ENCODE measurements at places on chromosomes 7 and 10.

DNA sequence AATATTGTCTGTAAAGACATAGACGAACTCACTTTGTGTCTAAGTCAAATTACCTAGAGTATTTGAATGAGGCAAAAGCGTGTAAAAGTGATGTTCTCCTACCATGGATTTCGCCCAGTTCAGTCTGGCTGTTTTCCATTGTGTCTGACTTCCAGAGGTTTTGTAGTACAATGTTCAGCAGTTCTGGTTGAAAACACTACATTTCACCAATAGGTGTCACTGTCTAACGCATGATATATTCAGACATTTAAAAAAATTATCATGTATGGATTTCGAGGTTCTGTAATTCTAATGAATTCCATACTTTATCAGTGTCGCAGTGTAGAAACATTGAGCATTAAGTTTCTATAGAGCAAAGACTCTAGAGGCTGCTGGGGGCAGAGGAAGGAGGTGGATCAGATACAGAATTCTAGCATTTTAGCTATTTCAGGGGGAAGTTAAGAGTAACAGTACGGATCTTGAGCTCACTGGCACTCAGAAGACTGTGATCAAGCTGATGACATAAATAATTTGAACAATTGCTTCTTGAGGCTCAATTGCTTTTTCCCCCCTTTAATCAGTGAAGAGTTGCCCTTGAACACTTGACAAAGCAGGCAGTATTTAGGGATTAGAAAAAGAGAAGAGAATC is 196.9 kb upstream of the RHOBTB1 start:
- DNase-seq, result peak; percentile 13

DNA sequence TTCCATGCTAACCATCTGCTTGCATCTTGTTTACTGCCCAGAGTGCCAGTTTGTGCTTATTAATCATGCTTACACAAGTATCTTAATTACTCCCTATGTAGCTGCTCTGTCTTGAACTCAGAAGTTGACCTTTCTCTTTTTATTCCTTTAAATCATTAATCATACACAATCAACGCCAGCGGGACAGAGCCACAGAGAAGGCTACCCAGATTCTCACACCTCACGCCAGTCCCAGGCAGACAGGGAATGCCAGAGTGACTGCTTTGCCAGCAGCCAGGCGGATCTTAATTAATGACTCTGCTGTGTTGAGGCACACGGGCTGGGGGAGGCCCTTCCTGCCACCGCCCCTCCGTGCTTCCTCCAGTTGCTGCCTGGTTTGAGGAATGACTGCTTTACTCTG is 229.4 kb downstream of the LRMDA start:
- DNase-seq, result no peak

DNA sequence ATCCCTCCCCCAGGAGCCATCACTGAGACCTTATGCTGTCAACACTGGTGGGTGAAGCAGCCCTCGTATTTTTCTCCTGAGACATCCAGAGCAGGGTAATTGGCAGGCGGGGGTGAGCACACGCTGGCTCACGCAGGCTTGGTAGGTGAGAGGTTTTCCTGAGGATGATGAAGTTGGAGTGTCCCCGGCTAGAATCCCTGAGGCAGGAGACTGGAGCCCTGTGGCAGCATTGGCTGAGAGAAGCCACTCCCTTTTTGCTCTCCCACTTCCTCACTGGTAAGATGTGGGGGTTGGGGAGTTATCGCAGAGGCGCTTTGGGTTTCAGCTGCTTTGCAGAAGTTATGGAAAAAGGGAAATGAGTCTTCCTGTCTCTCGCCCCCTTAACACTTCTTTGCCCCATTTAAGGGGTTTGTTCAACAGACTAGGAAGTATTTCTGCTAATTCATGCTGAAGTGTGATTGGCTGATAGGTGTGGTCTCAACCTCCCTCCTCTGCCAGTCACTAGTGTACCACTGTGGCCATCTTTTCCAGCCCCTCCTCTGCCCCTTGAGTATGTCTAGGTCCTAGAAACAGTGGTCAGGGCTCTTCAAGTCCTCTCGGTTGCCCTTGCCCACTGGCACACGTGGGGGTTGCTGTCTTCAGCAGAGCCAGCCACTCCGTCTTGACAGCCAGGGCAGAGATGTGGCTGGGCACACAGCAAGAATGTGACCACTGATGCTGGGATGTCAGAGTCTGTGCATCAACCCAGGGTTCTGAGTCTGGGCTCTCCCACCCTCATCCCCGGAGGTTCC is 5.7 kb downstream of the ARPC1B start:
- DNase-seq, result peak; percentile 40

GRCh38 chr10:6678211-6678803 is 98.2 kb upstream of the PRKCQ start:
- DNase-seq, result peak; percentile 70

GRCh38 chr7:21054427-21055112 is 267.9 kb upstream of the SP8 start:
- no peak for DNase-seq

DNA sequence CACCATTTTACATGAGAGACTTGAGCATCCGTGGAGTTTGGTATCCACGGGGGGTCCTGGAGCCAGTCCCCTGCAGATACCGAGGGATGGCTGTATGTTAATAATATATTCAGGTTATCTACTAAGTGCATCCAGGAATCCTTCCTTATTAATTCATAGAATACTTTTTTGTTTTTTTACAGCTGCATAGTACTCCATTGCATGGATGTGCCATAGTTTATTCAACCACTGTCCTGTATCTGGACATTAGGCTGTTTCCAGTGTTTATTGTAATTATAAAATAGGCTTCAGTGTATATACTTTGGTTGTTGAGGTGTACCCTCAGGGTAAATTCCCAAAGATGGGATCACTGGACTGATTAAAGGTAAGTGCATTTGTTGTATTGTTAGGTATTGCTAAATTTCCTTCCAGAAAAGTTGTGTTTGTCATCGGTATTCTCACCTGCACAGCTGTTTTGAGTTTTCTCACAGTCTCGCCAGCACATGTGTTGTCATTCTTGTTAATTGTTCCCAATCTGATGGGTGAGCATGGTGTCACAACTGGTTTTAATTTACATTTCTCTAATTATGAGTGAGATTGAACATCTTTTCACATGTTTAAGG is 55.1 kb downstream of the INPP5F start:
- DNase-seq, result no peak

DNA sequence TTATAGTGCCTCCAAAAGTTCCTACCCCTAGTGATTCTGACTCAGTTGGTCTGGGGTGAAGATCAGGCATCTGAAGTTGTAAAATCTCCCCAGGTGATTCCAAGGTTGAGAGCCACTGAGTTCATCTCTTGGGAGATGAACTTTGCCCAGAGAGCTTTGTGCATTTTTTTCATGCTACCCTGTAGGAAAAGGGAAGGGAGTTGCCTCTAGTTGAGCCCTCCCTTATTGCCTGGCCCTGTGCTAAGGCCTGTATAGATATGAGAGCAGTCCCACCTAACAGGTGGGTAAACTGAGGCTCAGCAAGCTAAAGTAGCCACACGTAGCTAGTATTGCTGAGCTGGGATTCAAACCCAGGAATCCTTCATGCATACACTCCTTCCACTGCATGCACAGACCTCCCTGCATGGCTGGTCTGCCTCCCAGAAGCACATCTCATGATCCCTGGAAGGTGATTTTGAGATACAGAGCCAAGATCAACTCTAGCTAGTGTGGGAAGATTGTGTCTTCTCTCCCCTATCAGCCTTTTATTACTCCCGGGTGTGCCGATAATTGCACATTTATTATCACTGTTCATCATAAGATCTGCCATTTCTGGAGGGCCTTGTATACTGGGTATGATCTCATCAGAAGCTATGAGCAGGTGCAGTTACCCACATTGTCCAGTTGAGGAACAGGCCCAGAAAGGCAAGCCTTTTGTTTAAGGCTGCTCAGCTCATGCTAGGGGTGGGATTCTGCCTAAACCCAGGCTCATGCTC is 47.0 kb downstream of the TBATA start:
- no peak for DNase-seq

- DNase-seq, result no peak
Measured at GRCh38 chr7:147136352-147136751, 1019.8 kb downstream of the CNTNAP2 start.

GRCh38 chr7:136303162-136303561 is 326.0 kb upstream of the MTPN start:
- no peak for DNase-seq

GRCh38 chr7:11427686-11428273 is 404.2 kb downstream of the THSD7A start:
- DNase-seq, result no peak

GRCh38 chr10:97002670-97003069 is 170.6 kb downstream of the LCOR start:
- DNase-seq, result no peak

DNA sequence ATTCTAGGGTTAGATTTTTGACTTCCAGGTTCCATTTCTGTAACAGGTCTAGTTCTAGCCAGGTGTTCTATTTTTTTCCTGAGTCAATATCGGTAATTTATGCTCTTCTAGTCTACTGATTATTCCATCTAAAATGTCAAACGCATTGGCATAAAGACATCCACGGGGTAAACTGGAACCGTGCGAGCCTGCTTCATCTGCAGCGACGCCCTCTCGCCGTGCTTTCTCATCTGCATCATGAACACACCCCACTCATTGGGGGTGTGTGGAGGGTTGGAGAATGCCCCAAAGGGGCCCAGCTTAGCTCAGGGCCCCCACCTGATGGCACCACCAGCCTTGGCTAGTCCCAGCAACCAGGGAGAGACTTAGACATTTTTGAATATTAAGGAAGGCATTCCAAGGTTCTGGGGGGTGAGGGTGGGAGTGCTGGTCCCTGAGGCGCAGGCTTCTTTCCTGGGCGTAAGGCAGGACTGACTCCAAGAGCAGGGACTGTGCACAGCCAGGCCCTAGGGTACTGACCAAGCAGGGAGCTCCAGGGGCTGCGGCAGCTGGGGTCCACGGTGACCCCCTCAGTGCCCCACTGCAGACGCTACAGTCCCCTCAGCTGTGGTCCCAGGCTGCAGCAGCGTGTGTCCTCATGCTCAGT is 12.9 kb upstream of the CRYGN start:
- no peak for DNase-seq

GRCh38 chr7:35277359-35277758 is 23.5 kb upstream of the TBX20 start:
- no peak for DNase-seq

DNA sequence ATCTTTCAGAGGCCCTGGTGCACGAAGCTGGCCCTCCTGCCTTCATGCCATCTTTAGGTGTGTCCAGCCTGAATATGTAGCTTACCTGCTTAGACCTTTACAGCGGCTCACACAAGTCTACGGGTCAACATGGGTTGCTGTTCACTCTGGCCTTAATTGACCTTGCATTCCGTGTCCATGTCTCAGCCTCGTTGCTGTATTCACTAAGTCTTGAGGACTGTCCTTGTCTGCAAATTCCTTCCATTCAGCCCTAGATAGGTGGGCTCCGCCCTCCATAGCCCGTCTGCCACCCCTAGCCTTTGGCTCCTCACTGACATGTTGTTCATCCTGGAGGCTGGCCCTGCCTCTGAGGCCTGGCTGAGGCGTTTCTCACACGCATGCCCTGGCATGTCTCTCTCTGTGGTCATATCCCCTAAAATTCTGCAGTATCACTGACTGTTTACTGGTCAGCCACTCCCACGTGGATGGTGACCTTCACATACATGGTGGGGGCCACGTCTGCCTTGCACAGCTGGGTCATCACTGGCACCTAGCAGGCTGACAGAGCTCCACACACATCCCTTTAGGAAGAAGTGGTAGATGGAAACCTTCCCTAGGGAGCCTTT is 394.1 kb upstream of the MKI67 start:
- DNase-seq, result no peak

DNA sequence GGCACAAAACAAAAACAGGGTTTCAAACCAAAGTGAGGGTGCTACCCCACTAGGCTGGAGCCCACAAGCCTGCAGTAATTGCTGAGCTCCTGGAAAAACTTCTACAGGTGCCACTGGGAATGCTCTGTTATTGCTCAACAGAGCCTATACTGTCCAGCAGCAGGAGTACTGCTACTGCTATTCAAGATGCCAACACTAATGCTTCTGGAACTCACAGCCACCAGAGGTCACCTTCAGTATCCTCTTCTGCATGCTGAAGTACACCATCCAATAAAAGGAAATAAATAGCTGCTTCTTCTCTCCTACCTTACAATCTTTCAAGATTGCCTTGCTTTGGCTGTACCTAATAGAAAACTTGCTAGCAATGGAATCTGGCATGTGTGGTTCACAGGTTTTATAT is 222.0 kb downstream of the LRRN3 start:
- no peak for DNase-seq

GRCh38 chr7:47535704-47536628 is 45.9 kb downstream of the TNS3 start:
- DNase-seq, result no peak

- DNase-seq, result no peak
Measured at GRCh38 chr7:30782690-30783089, 11.5 kb downstream of the MINDY4 start.

GRCh38 chr10:89037096-89037495 is 46.5 kb downstream of the FAS start:
- no peak for DNase-seq

DNA sequence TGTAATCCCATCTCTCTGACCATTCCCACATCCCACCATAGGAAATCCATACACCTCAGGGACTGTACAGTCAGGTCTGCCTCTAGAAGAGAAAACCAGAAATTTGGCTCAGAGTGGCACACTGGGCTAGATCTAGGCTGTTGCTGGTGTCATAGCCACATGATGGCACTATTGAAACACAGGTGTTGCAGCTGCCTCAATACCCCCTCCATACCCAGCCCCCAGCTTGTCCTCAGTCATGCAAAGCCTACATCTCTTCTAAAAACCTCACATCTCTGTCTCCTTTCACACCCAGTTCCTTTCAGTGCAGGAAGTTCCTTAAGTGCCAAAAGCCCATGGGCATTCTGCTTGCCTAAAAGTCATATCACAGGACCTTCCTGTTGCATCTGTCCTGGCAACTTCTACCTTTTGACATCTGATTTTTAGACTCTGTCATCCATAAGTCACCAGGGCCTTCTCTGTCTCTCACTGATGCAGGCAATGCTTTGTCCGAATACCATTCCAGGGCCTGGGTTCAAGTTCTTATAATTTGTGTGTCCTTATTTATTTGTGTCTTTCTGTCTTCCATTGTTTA is 27.0 kb upstream of the HIBADH start:
- DNase-seq, result peak; percentile 6

- DNase-seq, result no peak
Measured at GRCh38 chr7:117942780-117943179, 69.5 kb upstream of the CTTNBP2 start.

DNA sequence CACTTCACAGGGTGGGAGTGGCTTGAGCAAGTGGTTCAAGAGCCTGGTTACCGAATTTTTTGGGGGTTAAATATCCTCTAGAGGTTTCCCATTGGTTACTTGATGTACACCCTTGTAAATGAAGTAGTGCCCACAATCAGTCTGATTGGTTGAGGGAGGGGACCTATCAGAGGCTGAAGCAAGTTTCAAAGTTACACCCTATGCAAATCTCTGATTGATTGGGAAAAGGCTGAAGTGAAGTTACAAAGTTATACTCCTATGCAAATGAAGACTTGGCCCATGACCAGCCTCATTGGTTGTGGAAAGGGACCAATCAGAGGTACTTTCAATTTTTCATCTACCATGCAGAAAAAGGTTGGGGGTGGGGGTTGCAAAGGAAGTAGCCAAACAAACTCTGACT is 34.7 kb downstream of the UBE2D4 start:
- no peak for DNase-seq

- no peak for DNase-seq
Measured at GRCh38 chr10:120017733-120018417, 125.3 kb downstream of the SEC23IP start.

- DNase-seq, result no peak
Measured at GRCh38 chr10:48661441-48661840, 23.2 kb upstream of the WDFY4 start.

GRCh38 chr10:48541144-48541795 is 63.6 kb downstream of the ARHGAP22 start:
- DNase-seq, result no peak

Data from CD4-positive, alpha-beta T cell treated with Interleukin-15 for 4 hours (primary cell).